ENCODE measurements at places on chromosomes 5 and 9.

GRCh38 chr5:10724781-10725507 lies 36.1 kb downstream of the DAP start:
- DNase-seq, result peak; percentile 25

GRCh38 chr5:121968910-121969607 lies 7.3 kb downstream of the SRFBP1 start:
- no peak for DNase-seq

GRCh38 chr5:108788142-108788541 lies 40.4 kb downstream of the FER start:
- DNase-seq, result peak; percentile 38

GRCh38 chr9:84394036-84394435 lies 53.5 kb upstream of the SLC28A3 start:
- DNase-seq, result no peak

- no peak for DNase-seq
Measured at GRCh38 chr9:103277240-103277639, 282.1 kb downstream of the CYLC2 start.

- no peak for DNase-seq
Measured at GRCh38 chr5:86929123-86929766, 311.5 kb downstream of the COX7C start.

GRCh38 chr5:137665678-137666460 lies 70.0 kb downstream of the KLHL3 start:
- DNase-seq, result no peak

DNA sequence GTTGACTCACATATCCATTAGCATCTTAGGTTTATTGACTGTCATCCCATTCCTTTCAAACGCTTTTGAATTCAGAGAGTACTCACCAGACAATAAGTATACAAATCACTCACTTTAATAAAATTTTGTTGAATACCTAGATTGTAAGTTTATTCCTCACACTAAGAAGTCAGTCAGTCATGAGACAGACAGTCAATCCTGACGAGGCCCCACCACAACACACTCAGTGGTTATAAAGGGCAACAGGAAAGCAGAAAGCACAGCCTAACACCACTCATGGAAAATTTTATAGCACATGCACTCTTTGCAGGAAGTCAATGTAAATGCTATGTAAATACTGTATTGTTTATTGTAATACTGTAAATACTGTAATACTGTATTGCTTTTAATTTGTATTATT lies 176.3 kb upstream of the PTGER4 start:
- no peak for DNase-seq

GRCh38 chr5:73263001-73263710 lies 90.2 kb downstream of the TMEM174 start:
- no peak for DNase-seq

DNA sequence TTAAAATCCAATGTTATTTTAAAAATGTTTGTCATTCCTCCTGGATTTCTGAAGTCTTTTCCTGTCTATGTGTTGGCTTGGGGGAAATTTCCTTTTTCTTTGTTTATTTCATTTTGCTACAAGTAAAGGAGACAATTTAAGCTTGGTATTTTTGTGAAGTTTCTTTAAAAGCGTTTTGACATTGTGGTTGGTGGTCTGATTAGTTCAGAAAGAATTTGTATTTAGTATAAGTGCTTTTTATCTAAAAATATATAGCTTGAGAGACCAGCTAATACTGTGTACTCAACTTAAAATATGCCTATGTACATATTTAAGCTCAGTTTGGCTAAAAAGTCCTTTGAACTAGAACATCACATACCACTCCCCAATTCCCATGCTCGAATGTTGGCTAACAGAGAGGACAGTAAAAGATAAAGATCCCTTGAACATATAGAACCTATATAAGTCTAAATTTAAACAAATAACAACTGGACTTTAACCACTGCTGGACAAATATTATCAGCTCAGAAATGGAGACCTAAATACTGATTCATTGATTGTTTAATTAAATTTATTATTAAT lies 237.6 kb downstream of the TLE4 start:
- DNase-seq, result no peak

GRCh38 chr9:108994695-108995094 lies 18.6 kb downstream of the CTNNAL1 start:
- DNase-seq, result no peak

- DNase-seq, result no peak
Measured at GRCh38 chr9:4106081-4106759, 193.6 kb downstream of the GLIS3 start.

DNA sequence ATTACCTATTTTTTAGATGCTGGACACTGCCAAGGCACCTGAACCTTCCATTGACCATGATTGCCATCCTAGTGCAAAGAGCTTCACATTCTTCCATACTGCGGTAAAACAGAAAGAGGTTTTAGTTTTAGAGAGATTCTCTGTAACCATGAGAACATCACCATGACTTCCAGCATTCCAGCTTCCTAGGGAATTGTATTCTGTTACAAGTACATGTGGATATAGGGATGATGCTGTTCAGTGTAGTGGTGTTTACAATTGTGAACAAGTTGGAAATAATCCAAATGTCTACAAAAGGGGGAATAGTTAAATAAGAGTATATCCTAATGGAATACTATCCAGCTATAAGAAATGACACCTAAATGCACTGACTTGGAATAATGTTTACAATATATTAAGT lies 22.4 kb downstream of the NIPSNAP3B start:
- no peak for DNase-seq

DNA sequence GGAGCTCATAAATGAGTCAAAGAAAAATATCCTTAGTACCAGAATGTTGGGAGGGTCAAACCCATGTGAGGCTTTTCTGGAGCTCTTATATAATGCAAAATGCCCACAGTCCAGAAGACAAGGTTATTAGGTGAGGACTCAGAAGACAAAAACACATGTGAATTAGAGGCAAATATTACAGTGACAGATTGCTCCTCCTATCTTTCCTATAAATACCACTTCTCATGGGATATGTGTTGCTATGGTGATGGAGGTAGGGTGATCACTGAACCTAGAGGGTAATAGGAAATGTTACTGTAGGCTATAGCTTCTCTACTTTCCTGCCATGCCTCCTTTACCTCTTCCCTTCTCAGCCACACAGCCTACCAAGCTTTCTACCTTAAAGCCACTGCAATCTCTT lies 264.6 kb downstream of the SEC61B start:
- DNase-seq, result no peak

DNA sequence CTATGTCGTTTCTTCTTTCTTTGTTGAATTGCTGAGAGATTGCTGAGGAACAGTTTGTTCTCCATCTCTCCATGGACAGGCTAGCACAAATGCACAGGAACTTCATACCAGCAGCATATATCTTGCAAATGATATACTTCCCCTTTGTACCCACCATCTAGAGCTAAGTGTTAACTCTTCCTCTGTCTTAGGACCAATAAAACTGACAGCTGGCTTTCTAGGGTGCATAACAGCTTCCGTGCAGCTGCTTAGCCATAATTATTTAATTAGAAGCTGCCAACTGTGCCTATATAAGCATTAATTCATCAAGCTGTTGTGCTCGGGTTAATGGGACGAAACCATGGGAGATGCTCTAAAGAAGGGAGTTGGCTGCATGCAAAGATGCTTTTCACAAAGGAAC lies 38.7 kb downstream of the KCTD16 start:
- no peak for DNase-seq
